Activated naive CD4-positive, alpha-beta T cell treated with anti-CD3 and anti-CD28 coated beads, Interleukin-2, amount 50 U/mL, for 72 hours (primary cell): ENCODE measurements at places on chromosomes 11 and 22. TPM values are rescaled to one million over a fixed set of nuclear protein-coding genes. Genes with fewer than 3 reads are reported as not detected.

GRCh38 chr11:61971248-61972111, 4.0 kb upstream of the FTH1 start:
- no peak for DNase-seq

DNA sequence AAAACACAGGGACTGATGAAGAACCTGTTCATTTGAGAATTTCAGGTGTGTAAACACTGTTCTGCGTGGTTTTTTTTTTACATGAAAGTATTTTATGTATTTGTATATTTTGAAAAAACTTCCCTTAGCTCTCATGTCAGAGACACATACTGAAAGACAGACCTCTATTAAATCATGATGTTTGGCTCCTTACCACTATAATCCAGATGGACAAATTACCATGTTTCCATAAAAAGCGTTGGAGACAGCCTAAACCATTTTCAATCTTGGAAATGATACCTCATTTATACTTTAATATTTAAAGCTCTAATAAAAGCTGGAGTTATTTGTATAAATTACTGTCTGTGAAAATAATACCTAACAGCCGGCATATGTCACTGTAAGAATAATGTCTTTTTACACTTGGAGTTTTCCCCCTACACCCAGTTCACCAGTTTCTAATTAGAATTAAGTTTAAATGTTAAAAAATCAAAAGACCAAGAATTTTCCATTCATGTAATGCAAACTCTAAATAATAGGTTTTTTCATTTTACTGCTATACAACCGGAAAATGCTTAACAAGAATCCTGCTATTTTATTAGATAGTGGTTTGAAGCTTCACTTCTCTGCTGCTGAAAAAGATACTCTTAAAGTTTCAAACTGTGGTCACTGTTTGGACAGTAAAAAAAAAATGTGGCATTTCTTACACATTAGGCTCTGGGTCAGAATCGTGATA, 30.8 kb downstream of the APLP2 start:
- DNase-seq: no peak

GRCh38 chr22:24695561-24696511, 78.7 kb downstream of the PIWIL3 start:
- no peak for DNase-seq

GRCh38 chr11:131867457-131868257, 497.2 kb downstream of the NTM start:
- peak; percentile 15 for DNase-seq

GRCh38 chr11:44112091-44112821, 16.8 kb downstream of the EXT2 start:
- DNase-seq: no peak

- no peak for DNase-seq
Observed at GRCh38 chr11:61814247-61814957, 2.4 kb downstream of the FADS1 start.

- peak; percentile 68 for DNase-seq
Observed at GRCh38 chr11:6742260-6742659, 29.5 kb downstream of the OR2AG2 start.

DNA sequence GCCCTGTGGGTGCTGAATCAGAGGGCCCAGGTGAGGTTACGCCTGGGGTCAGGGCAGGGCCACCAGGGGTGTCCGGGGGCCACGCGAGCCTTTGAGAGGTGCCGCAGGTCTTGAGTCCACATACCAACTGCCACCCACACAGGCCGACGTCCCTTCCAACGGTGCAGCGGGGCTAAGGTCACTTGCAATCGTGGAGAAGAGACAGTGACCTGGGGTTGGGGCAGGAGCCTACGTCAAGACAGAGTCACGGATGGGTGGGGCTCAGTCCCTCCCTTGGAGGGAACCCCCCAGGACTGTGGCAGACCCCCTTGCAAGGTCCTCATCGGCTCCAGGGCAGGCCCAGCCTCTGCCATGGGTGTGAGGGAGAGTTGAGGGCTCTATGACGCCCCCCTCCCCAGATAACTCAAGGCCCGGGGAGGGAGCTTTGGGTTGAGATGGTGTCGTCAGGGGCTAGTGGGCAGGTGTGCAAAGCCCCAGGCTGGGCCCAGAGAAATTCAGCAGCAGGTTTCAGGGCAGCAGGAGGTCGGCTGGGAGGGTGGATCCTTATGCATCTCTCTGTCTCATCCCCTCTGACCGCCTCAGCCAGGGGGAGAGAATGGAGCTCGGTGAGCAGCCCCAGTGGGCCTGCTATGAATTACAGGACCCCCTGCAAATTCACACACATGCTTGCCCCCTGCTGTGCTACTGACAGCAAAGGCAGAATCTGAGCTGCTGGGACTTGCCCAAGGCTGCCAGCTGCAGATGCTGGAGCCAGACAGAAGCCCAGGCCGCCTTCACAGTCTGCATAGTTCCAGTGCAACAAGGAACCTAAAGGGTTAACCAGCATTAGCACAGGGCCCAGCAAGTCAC, 60.0 kb downstream of the MYEOV start:
- no peak for DNase-seq

- DNase-seq: no peak
Observed at GRCh38 chr11:111469200-111469599, 43.0 kb downstream of the BTG4 start.

- no peak for DNase-seq
Observed at GRCh38 chr11:11251394-11251970, 101.6 kb downstream of the CSNK2A3 start.

- DNase-seq: no peak
Observed at GRCh38 chr22:30158744-30159500, 78.7 kb downstream of the HORMAD2 start.

DNA sequence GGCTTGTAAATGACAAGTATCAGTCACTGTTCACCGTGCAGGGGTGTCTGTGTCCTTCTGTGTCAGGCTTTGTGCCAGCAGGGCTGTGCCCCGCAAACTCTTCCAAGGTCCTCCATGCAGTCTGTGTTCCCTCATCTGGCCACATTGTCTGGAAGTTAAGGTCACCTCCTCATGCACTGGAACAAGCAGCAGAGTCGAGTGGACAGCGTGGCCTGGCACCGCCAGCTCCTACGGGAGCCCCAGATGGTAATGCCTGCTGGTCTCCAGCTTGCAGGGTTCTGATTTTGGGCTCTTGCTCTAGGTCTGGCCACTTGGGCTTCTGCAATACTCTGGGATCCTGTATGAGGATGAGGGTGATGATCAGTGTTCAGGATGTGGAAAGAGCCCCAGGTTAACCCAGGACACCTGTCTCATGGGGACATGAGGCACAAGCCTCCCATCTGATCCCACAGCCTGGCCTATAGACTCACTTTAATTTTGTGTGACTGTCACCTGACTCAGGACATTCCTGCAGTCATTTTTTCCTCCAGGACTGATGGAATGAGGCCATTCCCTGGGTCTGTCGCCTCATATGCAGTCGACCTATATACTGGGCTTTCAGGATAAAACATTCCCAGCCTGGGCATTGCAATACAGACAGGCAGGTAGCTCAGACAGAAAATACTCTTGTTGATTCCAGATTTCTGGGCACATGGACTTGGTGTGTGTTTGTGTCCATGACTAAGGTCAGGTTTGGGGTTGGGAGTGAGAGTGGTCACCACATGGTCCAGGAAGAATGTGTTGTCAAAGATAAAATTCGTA, 106.3 kb upstream of the TOP3B start:
- no peak for DNase-seq

GRCh38 chr11:35518766-35519165, 6.7 kb downstream of the PAMR1 start:
- no peak for DNase-seq

DNA sequence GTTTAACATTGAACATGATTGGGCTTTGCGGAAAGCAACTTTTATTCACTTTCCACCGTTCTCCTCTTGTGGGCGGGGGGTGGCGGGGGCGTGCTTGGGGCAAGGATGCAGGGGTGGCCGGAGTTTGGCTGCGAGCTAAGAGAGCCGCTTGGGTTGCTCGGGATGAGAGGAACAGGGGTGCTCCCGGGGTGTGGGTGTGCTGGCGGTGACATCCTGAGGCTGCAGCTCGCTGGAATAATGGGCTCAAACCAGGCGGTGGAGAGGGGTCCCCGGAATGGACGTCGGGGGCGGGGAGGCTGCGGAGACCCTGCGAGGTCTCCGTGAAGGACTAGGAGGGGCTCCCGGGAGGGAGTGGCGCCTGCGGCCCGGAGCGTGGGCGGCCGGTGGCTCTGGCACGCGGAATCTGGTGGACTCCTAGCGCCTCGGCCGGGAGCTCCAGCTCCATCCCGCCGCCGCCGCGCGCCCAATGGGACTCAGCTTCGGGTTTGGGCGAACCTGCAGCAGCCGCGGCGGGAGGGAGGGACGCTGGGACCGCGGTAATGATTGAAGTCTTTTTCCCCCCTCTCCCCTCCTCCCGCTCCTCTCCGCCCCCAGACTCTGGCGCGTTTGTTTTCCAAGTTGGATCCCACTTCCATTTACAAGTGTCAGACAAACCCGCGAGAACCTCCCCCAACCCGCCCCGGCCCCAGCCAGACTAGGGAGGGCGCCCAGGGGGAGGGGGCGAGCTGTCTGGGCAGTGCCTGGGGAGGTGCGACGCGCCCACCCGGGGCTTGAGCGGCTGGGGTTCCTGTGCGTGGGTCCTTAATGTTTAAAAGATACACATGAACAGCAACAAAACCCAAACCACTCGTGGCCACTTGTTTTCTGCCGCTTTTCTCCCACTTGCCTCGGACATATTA, 2.0 kb downstream of the FAT3 start:
- no peak for DNase-seq

DNA sequence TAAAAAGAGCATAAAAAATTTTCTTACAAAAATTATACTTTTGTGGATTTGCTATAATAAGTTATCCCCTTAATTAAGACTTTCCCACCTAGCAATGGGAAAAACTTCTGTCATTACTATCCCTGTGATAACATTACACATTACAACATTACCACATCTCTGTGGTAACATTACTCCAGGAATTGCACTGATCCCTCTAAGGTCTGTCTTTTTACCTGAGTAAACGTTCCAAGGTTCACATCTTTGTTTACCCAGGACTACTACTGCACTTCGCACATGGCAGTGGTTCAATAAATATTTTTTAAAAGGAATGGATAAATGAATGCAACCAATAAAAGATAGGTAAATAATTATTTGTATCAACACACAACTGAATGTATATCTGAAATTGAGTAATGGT, 92.4 kb upstream of the NOX4 start:
- DNase-seq: no peak

- no peak for DNase-seq
Observed at GRCh38 chr22:25478528-25478927, 85.9 kb upstream of the GRK3 start.

DNA sequence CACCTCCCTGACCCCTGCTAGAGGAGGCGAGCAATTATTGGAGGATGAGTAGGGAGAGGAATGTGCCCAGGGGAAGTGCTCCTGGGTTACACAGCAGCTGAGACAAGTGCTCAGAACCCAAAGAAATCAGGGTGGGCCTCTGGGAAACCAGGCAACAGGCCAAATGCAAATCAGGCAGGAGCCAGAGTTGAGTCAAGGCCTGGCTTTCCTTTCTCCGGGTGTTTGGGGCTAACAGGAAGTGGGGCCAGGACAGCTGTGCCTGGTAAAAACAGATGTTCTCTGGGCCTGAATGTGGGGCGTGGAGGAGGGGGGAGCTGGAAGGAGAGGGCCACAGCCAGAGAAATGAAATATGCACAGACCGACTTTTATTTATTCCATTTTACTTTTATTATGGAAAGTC, 22.0 kb downstream of the MFNG start:
- DNase-seq: no peak

DNA sequence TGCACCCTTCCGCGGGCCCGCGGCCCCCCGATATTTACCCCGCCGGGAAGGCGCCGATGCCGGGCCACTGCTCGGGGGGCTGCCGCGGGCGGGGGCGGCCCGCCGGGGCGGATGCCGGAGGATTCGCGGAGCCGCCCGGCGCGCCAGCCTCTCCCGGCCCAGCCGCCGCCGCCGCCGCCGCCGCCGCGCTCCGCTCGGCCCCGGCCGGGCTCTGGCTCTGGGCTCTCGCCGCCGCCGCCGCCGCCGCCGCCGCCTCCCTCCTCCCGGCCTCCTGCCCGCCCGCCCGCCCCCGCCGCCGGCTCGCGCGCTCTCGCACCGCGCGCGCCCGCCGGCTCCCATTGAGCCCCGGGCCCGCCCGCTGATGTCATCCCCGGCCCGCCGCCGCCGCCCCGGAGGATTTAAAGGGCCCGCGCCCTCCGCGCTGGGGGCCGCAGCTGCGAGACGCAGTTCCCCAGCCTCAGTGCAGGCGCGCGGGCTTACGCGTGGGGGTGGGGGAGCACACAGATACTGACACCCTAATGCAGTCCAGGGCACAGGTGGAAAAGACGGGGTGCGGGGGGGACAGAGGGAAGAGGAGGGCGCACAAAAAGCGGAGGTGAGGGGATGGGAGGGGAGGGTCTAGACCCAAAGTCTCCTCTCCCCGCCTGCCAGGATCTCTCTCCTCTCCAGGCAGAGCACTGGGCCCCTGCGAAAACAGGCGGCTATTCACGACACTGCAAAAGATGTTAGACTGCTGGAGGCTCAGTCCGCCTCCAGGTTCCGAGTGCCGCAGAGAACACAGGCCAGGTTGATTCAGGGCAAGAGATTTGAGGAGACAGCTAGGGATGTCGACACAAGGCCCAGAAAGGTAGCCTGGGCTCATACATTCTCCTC, at the start of gene CSNK1E:
Gene CSNK1E (minus strand): TSS at position 312 of the 873 bp plus-strand sequence. CDS start 3,276 bp downstream, outside the sequence.
- DNase-seq: peak; percentile 68

GRCh38 chr11:70861559-70861958, 390.8 kb downstream of the SHANK2 start:
- no peak for DNase-seq

GRCh38 chr11:85694385-85694980, 8.5 kb upstream of the CCDC89 start:
- DNase-seq: no peak

Gene PLAAT2
- not detected for total RNA-seq

Gene NOL12
- 42.1 TPM for total RNA-seq

Gene LIF
- total RNA-seq: 522 TPM

Gene PDE2A
- 0.68 TPM for total RNA-seq

Gene SCN2B
- total RNA-seq: 0.05 TPM

Gene KCTD14
- total RNA-seq: 0.19 TPM

Gene ARSA
- total RNA-seq: 23.8 TPM

Gene CPSF7
- 128 TPM for total RNA-seq

Gene DEFB131B
- not detected for total RNA-seq

Gene DEUP1
- not detected for total RNA-seq

Gene NXPE4
- not detected for total RNA-seq
